ENCODE measurements at places on chromosomes 16 and 17.

- no peak for DNase-seq
These were observed 24.4 kb upstream of the EFCAB13 start for GRCh38 chr17:47299239-47299910.

GRCh38 chr16:48081656-48082055 lies 74.1 kb downstream of the ABCC12 start:
- no peak for DNase-seq

DNA sequence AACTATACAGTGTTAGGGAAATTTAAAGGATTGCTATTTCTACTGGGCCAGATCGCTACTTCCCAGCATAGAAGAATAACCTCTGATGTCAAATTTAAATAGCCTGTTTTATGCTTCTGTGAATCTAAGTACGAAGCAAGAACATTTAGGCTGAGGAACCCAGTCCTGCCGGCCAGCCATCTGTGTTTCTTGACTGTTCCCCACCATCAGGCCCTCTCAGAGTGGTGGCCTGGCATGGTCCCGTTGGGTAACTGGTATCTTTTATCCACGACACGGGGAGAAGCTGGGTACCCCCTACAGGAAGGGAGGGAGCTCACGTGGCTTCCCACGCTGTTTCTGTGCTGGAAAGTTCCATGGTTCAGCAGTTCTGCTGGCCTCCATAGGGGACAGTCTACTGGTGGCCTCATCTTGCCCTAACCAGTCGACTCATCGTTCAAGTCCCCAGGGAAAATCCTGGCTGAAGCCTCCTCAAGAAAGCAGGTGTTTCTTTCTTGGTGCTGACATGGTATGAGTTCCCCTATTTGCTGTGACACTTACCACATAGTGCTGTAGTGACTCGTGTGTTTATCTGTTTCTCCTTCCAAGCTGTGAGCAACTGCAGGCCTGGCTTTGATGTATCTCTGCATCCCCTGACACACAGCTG lies 201.7 kb upstream of the NLRP1 start:
- no peak for DNase-seq

DNA sequence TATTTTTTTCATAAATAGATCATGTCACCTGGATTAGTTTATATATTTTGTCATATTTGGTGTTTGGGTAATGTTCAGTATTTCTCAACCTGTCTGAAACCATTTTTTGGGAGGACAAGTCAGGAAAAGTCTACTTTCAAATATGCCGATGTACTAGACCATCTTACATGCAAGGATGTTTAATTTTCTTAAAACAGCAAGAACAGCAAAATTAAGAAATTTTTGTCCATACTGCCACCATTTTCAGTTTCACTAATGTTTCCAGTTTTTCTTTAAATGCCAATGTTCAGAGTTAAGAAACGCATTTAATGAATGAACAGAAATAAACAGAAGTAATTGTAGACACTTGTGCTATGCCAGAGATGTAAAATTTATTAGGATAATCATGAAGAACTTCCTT lies 880 bp downstream of the KRTAP3-3 start:
- no peak for DNase-seq
